Ascending aorta (tissue), 2 donors: ENCODE measurements at places on chromosomes 2 and 18.

DNA sequence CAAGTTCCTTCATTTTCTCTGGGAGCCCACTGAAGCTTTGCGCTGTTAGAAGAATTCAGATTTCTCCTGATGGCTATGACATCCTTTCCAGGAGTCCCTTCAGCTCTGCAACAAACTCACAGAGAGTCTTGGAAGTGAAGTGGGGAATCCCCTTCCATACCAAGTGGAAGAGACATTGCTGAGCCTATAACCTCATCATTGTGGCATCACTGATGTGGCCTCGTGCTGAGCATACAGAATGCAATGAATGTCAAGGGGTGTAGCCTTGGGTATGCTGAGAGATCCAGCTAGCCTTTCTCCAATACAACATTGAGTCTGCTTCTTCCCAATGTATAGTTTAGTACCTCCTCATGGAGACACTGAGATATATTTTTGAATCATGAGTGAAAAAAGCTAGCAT is 311.1 kb upstream of the RAB12 start:
- DNase-seq: no peak

GRCh38 chr18:38606841-38607240 is 1041.2 kb upstream of the CELF4 start:
- DNase-seq: no peak

DNA sequence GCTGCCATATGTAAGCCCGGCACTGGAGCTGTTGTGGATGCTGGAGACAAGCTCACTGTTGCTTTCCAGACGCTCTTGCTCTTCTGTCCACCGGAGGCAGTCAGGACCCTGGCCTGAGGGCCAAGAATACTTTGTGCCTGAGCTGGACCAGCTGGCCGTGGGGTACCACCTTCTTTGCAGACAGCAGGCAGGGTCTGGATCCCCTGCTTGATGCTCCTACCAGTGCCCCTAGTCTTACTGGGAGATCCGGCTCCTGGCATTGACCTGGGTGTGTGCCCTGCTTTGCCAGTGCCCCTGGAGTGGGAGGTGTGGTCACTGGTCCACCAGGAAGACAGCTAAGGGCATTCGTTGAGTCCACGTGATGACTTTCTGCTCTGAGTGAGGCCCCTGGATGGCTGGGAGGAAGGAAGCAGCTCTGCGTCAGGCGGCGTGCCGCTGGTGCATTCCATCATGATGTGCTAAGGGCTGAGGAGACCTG is 59.3 kb downstream of the LRRFIP1 start:
- no peak for DNase-seq

GRCh38 chr2:195447323-195447975 is 209.6 kb upstream of the SLC39A10 start:
- DNase-seq: no peak

- DNase-seq: no peak
These were observed 95.4 kb downstream of the ZAP70 start for GRCh38 chr2:97808816-97809215.

DNA sequence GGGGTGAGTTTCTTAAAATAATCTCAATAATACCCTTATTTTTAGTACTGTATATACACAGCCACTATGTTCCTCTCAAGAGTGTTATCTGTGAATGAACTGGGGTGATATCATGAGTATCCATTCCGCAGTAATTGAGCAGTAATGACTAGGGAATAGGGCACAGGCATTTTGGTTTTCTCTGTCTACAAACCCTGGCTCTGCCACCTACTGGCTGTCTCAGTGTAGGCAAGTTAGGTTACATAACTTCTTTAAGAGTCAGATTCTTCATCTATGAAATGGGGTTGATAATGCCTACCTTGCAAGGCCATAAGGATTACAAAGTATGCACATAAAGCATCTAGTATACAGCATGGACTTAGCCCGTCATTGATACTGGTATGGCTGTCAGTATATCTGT is 555.8 kb downstream of the NRXN1 start:
- no peak for DNase-seq

- no peak for DNase-seq
These were observed 171.5 kb upstream of the FHL2 start for GRCh38 chr2:105570326-105570725.

- DNase-seq: no peak
These were observed 367.1 kb downstream of the ZEB2 start for GRCh38 chr2:144152817-144153271.

DNA sequence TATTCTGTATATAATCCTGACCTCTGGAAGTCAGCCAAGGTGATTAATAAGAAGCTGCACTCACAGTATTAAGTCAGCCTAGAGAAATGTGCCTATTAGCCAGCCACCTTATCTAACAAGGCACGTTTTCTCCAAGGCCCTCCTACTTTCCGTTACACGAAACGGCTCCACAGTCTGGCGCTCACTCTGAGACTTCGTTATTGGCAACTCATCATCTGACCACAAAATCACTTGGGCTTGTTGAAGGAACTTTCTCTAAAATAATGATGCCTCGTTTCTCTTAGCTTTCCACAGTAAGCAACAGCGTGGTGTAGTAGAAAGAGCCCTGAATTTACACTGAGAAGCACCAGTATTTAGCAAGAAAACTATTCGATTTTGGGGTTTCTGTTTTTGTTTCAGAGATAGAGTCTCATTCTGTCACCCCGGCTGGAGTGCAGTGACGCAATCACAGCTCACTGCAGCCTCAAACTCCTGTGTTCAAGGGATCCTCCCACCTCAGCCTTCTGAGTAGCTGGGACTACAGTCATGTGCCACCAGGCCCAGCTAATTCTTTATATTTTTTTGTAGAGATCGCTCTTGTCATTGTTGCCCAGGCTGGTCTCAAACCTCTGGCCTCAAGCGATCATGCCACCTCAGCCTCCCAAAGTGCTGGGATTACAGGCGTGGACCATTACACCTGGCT is 53.6 kb upstream of the SLC14A1 start:
- DNase-seq: no peak

GRCh38 chr18:45287531-45287930 is 327.7 kb upstream of the SLC14A2 start:
- no peak for DNase-seq

DNA sequence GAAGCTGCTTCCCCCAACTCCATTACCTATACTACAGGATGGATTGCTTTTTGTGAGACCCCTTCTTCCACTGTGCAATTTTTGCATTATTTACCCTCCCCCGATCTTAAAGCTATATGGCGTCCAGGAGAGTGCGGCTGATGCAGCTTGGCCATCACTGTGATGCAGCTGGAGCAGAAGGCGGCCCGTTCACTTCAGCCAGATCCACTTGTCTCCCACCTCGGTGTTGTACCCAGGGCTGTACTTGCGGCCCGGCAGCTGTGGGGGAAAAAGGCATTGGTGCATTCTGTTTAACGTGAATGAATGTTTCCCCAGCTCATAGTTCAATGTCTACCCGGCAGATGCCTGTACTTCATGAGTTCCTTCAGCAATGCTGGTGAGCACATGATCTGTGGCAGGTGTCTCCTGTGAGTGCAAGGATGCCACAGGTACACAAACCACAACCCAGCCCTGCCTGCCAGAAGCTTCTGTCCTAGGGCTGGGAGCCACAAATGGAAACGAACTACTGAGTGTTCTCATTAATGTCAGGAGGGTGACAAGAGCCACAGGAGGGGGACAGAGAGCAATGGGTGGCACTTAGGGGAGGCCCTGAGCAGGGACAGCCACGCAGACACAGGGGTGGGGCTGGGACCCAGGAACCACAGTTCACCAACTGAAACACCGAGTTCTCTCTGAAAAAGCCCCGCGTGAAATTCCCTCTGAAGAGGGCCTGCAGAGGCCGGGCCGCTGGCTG is 64.0 kb downstream of the NDUFA10 start:
- DNase-seq: no peak

DNA sequence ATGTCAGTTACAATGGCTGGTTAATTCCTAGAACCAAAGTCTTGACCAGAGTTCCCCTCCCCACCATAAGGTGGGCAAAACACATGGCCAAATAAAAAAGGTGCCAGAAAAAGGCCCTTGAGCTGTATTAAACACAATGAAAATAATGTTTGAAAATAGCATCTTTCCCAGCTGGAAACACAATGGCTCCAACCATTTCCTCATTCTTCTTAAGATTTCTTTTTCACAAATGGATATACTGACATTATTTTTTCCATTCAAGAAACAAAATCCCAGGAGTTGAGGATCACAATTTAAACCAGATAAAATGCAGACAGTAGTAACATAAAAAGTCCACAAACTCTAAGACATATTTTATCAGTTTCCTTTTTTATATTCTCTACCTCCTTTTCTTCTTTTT is 143.8 kb downstream of the EXOC6B start:
- DNase-seq: no peak

DNA sequence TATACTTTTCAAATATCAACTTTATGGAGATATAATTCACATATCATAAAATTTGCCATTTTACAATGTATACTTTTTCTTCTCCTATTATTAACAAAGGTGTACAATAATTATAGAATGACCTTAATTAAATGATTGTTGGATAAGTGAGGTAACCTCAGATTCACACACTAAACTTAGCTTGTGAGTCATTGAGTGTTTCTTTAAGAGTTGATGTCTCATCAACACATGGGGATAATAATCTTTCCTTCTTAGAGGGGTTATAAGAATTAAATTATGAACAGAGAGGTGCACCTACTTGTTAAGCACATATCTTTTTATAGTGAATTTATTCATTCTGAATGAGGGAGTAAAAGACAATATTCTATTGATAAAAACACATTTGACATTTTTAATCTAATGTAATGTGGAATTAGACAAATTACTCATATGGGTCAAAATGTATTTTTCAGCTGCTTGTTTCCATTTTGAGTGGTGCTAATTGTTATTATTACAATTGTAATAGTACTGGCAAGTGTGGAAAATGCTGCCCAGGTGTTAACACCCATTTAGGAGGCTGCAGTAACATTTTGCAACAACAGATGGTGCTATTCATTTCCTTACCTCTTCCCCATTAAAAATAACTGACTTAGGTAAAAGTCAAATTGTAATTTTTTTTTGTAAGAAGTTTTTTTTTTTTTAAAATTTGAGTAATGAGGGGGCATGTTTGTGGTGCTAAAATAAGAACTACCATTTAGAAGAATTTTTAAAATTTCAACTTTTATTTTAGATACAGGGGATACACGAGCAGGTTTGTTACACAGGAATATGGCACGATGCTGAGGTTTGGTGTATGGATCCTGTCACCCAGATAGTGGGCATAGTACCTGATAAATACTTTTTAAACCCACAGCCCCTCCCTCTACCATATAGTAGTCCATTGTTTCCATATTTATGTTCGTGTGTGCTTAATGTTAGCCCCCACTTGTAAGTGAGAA is 32.1 kb upstream of the DYNAP start:
- no peak for DNase-seq

DNA sequence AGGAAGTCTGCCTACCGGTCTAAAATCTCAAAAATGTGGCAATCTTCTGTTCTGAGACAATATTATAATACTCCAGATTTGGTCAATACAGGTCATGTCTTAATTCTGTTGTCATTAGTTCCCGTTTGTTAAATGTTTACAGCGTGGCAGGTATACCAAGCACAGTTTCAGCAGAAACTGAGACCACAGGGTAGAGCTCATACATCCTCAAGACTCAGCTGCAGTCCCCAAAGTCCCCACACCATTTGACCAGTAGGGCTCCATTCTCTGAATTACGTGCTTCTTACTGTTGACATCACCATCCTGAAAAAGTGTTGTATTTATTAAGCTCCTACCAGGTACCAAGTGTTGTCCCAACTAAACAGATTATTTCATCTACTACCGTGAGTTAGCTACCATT is 157.1 kb downstream of the MC4R start:
- DNase-seq: no peak

GRCh38 chr18:26780520-26781325 is 84.8 kb downstream of the AQP4 start:
- no peak for DNase-seq

- DNase-seq: peak; percentile 31
These were observed 66.1 kb upstream of the SP3 start for GRCh38 chr2:174031226-174031625.

GRCh38 chr2:50952596-50952995 is 79.3 kb downstream of the NRXN1 start:
- DNase-seq: no peak

GRCh38 chr2:223316342-223316741 is 264.4 kb downstream of the KCNE4 start:
- DNase-seq: no peak

GRCh38 chr18:79526468-79527460 is 131.0 kb downstream of the NFATC1 start:
- DNase-seq: no peak

- DNase-seq: no peak
These were observed 455.4 kb upstream of the HNMT start for GRCh38 chr2:137508739-137509384.
